ELR (cell line): ENCODE measurements at places on chromosomes 11 and 22.

DNA sequence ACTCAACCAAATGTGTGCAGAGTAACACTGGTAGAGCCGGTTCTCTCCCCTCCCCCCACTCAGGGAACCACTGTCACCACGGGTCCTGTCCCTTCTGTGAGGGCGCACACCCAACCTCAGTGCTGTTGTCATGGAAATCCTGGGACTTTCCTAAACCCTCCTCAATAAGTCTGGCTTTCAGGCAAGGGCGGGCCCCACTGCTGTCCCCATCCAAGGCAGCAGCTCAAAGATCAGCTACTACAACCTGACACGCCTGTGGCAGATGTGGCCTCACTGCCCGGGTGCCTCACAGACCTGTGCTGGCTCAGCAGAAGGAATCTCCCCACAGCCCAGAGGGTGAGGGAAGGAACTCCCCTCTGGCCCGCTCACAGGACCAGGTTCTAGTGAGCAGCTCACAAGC, 2.2 kb downstream of the PRODH start:
- no peak for DNase-seq

DNA sequence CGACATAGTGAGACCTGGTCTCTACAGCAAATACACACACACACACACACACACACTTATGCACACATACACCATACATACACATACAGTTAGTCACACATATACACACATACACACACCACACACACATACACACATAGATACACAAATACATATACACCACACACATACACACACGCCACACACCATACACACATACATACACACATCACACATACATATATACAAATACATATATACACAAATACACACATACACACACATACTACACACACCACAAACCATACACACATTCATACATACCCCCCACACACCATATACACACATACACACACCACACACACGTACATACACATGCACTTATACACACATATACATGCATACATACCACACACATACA, 57.7 kb downstream of the MICAL2 start:
- no peak for DNase-seq

DNA sequence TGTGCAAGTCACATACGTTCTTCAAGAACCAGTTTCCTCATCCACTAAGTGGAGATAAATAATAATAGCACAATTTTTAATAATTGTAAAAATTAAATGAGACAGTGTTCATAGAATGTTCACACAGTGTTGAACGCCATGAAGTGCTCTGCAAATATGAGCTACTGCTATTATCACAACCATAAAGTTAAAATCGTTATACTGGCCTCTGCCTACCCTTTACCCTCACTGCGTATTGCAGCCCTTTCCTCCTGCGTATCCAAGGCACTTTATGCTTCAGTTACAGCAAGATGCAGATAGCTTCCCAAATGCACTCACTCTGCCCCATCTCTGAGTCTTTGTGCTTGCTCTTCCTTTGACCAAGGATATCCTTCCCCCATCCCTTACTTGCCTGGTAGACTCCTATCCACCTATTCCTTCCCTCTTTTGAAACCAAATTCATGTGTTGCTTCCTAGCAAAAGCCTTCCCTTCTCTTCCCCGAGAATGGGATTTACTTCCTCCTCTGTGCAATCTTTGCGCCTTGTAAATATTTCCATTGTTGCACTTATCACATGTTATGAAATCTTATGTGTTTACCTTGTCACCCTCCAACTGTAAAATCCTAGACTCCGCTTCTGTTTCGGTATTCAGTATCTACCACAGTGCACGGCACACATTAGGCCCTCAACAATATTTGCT, 196.9 kb downstream of the ADAMTS15 start:
- no peak for DNase-seq

- DNase-seq, result no peak
Observed at GRCh38 chr11:12664385-12664784, 9.8 kb upstream of the TEAD1 start.

DNA sequence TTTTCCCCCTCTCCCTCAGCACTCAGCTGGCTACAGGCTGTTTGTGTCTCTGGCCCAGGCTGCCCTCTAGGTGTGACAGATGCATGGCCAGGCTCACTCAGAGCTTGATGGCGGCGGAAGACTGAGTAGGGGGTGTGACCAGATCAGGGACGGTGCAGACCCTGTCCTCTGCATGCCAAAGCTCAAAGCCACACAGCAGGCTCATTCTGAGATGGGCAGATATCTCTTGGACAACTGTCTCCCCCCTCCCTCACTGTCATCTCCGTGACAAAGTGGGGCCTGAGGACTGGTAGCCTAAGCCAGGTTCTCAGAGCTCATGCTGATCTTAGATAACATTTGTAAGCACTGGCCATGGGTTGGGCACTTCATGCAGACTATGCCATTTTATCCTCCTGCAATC, 231.3 kb downstream of the DSCAML1 start:
- no peak for DNase-seq

GRCh38 chr11:88474655-88475054, 137.1 kb upstream of the CTSC start:
- DNase-seq, result no peak

DNA sequence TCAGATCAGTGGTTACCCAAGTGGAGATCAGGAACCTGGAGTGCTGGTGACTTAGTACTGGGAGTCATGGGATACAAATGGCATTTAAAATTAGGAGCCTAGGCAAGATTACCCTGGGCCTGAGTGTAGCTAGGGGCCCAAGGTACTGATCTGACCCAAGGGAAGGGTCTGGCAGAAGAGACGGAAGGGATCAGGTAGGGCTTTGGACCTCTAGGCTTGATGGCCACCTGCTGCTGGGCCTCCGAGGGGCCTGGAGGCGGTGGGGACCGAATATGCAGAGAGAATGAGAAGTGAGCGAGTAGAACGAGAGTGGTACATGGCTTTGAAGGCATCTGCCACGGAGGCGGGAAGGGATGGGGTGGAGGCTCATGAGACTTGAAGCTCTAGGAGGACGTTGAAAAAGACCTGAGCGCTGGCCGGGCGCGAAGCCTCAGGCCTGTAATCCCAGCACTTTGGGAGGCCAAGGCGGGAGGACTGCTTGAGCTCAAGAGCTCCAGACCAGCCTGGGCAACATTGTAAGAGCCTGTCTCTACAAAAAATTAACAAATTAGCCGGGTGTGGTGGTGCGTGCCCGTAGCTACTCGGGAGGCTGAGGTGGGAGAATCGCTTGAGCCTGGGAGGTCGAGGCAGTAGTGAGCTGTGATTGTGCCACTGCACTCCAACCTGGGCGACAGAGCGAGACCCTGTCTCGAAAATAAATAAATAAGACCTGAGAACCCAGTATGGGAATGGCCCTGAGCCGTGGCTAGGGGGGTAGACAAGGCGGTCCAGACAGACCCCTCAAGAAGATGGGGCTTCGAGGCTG, 563 bp upstream of the PPIL2 start:
- no peak for DNase-seq

DNA sequence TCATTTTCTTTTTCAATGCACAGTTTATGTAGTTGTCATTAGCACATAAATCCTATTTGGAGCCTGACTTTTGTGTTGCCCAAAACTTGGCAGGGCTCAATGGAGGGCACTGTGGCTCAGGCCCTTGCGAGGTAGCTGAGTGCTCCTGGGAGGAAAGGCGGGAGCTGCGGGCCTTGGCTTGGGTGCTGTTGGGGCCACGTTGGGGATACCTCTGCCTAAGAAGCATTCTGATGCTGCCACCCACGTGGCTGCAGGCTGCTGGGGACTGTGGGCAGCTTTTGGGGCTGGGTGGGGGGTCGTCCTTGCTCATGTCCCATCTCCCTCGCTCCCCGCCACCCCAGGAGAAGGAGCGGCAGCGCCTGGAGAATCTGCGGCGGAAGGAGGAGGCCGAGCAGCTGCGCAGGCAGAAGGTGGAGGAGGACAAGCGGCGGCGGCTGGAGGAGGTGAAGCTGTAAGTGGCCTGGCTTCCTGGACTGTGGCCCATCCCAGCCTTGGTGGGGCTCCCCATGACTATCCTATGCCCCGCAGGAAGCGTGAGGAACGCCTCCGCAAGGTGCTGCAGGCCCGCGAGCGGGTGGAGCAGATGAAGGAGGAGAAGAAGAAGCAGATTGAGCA, 20.9 kb downstream of the INCENP start:
- no peak for DNase-seq

DNA sequence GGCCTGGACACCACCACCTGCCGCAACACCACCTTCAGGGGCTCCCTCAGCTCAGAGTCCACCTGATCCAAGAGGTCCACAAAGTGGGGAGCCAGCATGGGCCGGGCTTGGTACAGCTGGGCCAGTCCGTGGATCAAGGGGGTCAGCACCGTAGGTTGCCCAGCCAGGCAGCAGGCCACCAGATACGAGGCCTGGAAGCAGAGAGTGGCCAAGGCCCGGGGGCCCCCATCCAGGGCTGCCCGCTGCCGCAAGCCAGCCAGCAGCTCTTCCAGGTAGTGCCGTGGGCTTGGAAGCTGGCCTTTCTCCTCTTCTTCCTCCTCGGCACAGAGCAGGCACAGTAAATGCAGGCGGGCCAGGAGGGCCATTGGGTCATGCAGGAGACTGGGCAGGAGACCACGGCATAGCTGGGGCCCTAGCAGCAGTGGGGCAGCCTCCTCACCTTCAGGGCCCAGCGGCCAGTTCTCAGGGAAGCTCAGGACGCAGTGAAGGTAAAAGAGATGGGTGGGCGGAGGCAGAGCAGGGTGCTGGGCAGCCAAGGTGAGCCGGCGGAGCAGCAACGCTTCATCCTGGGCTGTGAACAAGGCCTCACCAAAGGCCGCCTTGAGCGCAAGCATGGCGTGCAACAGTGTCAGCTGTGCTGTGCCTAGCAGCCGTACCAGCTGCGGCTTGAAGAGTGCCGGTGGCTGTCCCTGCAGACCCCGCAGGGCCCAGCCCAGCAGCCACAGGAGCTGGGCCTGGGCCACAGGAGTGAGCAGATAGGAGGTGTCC, 1.7 kb downstream of the AP5B1 start:
- no peak for DNase-seq
